AG08396 (cell line): ENCODE measurements at places on chromosomes 11 and 22.

GRCh38 chr11:55503449-55503848 is 50.8 kb upstream of the OR4C15 start:
- DNase-seq: no peak

GRCh38 chr11:83303316-83303715 is 17.1 kb upstream of the CCDC90B start:
- DNase-seq: no peak

- no peak for DNase-seq
These were observed 34.1 kb upstream of the IL18BP start for GRCh38 chr11:71964641-71965040.

GRCh38 chr11:109037856-109038780 is 373.2 kb downstream of the DDX10 start:
- peak; percentile 49 for DNase-seq

- DNase-seq: peak; percentile 44
These were observed 41.2 kb downstream of the IGLL5 start for GRCh38 chr22:22928666-22929380.

DNA sequence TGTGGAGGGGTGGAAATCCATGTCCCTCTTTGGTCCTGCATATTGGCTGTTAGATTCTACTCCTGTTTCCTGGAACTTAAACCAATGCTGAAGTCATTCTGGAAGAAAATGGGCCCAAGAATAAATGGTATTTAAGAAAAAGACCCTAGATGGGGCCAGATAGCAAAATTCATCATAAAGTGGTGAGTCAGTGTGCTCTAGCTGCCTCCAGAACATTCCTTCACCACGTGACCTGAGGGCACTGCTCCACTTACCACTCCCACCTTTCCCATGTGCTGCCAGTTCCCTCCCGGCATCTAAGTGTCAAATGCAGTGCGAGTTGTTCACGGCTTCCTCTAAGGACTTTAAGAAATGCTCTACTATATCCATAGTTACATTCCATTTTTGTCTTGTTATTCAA is 30.9 kb upstream of the NAP1L4 start:
- DNase-seq: peak; percentile 72

DNA sequence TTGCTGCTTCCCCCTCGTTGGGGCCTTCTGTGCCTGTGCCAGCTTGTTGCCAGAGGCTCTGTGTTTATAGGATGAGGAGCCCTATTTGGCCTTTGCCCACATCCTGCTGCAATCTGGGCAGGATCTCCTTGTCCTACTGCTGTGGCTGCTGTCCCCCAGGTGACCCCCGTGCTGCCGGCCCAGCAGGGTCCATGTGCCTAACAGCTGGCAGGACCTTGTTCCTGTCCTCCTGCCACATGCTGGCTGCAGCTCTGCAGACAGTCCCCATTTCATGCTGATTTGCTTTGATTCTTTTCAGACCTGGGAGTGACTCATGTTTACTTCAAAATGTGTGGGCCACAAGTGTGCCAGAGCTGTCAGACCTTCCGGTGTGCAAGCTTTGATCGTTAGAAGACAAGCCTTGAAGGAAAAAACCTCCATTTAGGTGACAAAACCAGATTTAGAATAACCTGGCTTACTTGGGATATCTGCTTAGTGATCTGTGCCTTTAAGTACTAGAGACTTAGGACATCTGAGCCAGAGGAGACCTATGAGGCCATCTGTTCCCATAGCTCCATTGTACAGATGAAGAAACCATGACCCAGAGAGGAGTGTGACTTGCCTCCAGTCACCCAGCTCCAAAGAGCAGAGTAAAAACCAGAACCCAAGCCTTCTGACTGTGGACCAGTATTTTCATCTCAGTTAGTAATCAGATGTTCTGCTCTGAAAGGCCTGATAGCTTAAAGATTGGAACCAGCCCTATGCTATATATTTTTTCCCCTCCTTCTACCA is 11.1 kb downstream of the NAV2 start:
- peak; percentile 17 for DNase-seq

GRCh38 chr22:39809772-39810557 is 83.6 kb downstream of the ENTHD1 start:
- DNase-seq: no peak

GRCh38 chr22:36930041-36930935 is 16.9 kb downstream of the CSF2RB start:
- no peak for DNase-seq
